ENCODE measurements at places on chromosomes 6 and 20.

DNA sequence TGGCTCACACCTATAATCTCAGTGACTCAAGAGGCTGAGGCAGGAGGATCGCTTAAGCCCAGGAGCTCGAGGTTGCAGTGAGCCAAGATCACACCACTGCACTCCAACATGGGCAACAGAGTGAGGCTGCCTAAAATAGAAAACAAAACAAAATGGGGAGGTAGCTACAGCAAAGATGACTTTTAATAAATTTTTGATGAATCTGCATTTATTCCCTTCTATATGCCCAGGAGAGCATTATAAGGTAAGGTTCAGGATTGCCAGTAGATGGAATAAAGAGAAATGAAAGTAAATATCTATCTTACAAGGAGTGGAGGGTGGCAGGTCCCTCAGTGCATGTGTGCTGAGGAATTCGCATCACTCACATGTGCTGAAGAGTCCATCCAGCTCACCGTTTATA is 24.2 kb downstream of the UNC5CL start:
- DNase-seq, result no peak

DNA sequence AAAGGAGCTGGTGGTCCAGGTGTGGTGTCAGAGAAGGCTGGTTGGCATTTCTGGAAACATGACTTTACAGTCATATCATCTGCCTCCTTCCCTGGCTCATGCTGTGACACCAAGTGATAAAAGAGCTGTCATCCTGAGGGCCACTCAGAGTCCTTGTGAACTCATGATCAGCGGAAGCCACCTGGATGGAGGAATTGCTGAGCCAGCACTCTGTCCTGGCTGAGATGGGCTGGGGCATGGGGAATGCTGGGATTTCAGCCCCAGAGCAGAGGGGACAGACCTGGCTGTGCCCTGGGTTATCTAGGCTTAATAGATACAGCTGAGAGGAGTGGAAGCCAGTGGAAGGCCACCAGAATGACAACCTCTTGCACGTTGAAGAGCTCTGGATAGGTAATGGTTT is 214.3 kb downstream of the DHX35 start:
- DNase-seq, result no peak

DNA sequence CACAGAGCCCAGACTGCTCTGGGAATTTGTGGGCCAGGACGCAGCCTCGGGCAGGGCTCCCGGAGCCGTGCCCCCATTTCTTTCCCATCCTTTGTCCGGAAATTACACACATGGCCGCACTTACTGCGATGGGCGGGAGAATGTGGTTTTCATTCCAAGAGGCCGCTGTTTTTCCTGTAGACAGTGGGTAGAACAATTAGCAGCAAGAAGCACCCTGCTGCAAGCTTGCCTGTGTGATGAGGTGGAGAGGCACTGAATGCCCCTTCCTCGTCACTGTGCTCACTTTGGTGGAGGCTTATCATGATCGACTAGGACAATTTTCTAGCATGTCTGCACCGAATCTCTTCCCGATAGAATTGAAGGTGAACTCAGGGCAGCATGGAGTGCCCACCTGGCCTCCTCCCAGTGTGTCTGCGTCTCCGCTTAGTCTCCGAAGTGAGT is 102.8 kb downstream of the DACT2 start:
- no peak for DNase-seq

DNA sequence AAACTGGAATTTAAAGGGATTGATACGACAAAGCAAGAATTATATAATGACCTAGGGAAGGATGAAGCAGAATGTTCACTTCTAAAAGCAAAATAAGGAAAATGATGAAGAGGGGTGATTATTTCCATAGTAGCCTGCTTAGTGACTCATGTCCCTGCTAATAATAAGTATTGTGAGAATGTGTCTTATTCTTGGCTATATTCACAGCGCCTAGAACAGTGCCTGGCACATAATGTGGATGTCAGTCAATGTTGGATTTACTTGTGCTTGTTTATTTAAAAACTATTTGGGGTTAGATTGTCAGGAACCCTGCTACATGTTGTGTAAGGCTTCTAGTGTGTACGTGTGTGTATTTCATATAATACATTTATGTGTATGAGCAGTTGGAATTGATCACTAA is 85.1 kb downstream of the ZFAND3 start:
- DNase-seq, result no peak

GRCh38 chr6:167714152-167714551 is 112.6 kb upstream of the AFDN start:
- no peak for DNase-seq

DNA sequence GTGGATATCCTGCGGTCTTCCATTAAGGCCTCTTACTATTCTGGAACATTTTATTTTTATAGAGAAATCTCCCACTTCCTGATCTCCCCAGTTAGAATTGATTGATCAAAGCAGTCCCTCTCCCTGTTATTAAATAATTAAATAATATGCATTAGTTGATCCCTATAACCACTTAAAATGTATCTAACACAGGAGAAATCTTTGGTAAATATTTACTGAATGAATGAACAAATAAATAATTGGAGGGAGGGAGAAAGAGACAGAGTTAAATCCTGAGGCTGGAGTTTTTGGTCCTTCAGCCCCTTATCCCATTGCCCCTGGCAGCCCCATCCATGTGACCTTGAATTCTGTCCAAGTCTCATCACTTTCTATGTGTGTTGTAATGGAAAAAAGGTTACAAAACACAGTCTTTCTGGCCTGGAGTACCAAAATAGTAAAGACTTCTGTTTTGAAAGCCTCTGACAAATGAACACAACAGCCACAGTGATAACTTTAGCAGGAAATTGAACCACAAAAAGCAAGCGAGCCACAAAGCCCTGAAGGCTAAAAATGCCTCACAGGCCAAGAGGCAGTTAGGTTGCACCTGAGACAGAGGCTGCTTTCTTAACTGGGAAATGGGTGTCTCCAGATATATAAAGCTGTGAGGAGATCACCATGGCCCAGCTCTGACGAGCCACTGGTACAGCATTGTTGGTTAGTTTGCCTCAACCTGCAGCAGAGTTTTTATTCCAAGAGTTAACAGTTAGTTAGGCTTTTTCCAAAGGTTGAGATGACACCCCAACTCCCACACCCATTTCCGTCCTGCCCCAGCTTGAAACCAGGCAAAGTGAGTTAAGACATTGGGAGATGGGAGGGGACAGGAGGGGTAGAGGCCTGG is 11.3 kb downstream of the NT5E start:
- peak; percentile 42 for DNase-seq

GRCh38 chr6:10547809-10548208 is 26.7 kb downstream of the GCNT2 start:
- DNase-seq, result no peak

DNA sequence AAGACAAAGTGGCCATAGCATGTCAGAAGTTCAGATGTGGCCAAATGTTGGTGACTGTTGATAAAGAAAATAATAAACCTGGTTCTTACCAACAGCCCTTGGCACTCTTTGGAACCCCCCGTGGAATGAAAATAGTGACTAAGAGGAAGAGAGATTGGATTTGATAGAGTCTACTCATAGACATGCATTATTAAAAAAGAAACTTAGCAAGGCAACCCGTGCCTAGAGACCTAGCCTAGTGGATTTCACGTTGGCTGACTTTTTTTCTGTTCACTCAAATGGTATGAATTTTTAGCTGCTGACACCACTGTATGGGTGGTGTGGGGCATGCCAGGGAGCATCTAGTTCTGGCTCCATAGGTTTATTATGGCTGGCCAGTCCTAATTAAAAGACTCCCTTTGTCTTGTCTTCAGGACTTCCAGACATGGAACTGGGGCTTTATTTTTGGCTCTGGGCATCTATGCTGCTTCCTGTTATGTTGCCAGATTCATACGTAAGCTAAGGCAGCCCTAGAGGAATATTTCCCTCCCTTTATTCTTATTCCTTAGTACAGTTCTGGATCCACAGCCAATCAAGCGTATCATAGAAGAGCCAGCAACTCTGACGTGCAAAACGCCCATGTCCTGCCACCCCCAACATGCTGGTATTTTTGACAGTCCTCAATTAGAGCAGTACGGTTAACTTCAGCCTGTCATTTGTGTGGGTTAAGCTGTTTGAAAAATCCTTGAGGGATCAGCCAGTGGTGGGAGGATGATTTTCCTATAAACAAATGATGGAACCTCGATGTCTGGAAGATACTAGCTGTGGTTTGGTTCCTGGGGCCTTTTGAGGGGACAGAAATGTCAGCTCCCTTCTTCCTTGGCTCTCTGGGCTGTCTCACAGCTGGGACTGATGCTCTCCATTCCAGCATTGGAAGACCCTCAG is 127.5 kb downstream of the ISM1 start:
- DNase-seq, result no peak

DNA sequence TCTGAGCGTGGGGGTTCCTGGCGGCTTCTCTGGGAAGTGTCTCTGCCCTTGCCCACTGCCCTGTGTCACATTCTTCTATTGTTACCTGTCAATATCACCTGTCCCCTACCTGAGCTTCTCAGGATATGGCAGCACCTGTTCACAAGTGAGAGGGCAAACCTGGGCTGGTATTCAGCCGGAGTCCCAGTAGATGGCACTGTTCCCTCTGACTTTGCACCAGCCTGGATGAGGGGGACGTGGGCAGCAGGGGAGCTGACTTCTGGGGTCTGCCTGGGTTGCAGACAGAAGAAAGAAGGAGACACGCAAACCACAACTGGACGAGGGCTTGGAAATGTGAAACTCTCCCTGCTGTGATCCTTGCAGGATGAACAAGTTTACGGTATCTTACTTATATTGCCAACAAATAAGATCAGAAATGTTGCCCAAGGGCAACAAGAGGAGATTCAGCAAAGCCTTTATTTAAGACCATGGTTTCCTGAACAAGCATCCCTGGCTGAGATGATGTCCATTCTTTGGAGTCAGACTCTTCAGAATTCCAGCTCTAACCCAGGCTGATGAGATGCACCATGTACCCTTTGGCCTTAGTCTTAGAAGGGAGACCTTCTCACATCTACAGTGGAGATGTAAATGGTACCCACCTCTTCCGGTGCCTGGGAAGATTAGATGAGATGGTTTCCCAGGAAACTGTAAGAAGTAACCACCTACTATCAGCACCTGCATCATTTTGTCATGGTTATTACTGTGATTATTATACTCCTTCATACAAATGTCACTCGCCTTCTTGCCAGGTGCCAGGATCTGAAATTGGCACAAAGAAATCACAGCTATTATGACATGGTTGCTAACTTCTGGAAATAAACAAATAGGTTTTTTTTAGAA is 400.0 kb upstream of the CDH4 start:
- no peak for DNase-seq

- no peak for DNase-seq
Measured at GRCh38 chr6:152295346-152295745, 341.8 kb downstream of the SYNE1 start.
